A549 (cell line): ENCODE measurements at places on chromosomes 3 and 15.

DNA sequence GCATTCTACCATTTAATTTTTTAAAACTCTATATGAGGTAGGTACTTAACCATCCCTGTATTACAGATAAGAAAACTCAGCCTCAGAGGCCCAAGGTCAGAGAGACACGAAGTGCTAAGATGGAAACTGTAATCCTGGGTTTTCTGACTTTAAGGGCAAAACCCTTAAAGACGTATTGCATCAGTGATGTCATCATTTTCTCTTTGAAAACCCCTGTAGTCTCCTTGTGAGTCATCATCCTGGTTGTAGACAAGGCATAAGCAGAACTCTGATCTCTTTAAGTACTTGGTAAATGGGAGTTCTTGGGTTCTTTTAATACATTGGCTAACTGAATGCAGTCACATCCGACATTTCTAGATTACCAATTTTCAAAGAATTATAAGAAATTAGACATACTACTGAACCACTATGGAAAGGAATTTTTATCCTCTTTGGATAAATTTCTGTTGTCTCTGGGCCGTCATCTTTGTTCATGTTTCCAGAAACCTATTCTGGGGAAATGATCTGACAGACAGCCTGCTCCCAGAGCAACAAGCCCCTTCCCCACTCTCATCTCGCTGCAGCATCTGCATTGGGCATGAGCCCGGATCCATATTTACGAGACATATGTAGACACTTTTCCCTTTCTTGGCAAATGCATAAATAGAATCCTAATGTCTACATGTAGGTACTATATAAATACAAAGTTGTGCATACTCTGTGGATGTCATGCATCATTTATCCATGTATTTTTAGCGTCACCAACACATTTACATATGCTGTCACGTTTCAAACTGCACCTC lies 48.7 kb upstream of the MDFIC2 start:
- DNase-seq: no peak

GRCh38 chr15:42373274-42373673 lies 14.0 kb downstream of the CAPN3 start:
- no peak for DNase-seq

DNA sequence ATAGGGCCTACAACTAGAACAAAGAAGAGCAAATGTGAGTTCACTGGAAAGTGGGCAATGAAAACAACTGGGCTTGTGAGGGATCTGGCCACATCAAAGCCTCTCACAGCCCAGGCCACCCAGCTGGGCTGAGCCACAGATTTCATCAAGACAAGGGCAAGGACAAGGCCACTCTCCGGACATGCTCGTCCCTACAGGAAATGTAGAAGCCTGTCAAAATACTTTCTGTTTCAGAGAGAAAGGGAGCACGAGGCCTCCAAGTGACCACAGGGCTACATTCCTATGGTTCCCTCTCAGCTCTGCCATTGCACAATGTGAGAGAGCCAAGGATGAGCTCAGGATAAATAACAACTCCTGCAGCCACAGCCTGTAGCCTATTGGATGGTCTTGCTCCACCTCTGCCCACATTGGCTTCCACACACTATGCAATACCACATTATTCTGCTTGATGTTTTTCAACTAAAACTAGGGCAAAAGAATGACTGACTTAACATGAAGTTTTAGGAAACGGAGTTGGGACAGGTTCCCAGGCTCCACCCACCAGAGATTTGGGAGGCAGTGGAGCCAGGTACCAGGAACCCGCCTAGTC lies 12.1 kb downstream of the TBC1D2B start:
- DNase-seq: no peak

- DNase-seq: no peak
Observed at GRCh38 chr15:46343196-46343935, 708.5 kb downstream of the SQOR start.

- no peak for DNase-seq
Observed at GRCh38 chr3:41630708-41631107, 331.2 kb downstream of the ULK4 start.

GRCh38 chr3:126926684-126927400 lies 56.1 kb upstream of the PLXNA1 start:
- peak; percentile 33 for DNase-seq

GRCh38 chr15:39513936-39514335 lies 66.9 kb upstream of the THBS1 start:
- DNase-seq: no peak

GRCh38 chr3:150068440-150069153 lies 97.9 kb upstream of the PFN2 start:
- DNase-seq: no peak

- DNase-seq: no peak
Observed at GRCh38 chr3:62371720-62372591, 1.4 kb downstream of the FEZF2 start.

DNA sequence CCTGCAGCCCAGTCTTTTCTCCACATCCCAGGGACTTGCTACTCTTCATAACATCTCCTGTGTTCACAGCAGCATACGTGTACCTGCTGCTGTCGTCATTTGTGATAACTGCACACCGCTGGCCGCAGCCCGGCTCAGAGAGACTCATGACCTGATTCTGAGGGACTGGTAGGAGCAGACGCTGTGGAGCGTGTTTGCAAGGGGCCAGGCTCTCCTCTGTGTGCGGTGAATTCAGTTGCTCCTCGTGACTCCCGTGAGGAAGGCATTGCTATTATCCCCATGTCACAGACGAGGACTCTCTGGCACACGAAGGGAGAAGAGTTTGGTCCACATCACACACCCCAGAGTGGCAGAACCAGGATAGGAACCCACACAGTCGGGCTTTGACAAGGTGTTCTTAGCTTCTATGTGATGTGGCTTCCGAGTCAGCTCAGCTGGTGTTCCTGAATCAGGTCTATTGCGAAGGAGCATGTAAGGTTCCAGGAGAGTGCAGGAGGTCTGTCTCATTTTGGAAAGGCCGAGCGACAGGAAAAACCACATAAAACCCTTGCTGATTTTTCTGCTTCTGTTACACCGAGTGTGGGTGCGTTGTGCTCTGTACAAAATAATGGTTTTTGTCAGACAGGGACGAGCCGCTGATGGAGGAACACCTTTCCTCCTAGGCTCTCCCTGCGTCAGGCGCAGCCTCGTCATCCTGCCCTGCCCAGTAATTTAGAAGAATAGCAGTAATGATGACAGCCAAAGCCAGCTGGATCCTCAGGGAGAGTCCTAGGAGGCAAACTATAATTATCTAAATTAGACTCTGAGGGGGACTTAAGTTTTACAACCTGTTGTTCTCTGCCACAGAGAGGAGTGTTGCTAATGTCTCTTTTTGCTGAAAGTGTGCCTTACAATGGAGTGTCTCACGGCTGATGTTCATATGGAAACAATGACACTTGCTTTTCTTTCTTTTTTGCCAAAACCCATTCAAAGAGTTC lies 157.5 kb upstream of the RGMA start:
- no peak for DNase-seq

GRCh38 chr3:100048248-100048647 lies 66.1 kb downstream of the FILIP1L start:
- no peak for DNase-seq

DNA sequence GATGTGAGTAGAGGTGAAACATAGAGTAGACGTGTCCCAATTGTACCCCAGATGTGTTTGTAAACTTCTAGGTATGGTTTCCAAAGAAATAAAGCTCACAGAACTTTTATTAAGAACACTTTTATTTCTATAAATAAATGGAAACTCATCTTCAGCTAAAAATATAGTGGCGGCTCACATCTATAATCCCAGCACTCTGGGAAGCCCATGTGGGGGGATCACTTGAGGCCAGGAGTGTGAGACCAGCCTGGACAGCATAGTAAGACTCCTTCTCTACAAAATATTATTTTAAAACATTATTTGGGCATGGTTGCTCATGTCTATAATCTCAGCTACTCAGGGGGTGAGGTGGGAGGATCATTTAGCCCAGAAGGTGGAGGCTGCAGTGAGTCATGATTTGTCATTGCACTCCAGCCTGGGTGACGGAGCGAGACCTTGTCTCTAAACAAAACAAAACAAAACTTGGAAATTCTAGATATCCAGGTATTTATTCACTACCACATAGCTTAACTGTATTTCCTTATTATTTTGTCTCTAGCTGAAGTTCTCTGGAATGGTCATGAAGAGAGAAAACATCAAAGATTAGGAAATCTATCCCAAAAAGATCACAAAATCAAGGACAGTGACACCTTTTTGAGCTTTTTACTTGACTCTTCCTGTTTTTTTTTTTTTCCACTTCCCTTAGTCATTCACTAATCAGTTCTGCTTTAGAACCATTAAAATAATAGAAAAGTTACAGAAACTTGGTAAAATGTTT lies 258.1 kb downstream of the TIGIT start:
- peak; percentile 2 for DNase-seq

GRCh38 chr3:62252438-62253157 lies 120.8 kb downstream of the FEZF2 start:
- DNase-seq: no peak
